ENCODE measurements at places on chromosomes 1 and 21.

DNA sequence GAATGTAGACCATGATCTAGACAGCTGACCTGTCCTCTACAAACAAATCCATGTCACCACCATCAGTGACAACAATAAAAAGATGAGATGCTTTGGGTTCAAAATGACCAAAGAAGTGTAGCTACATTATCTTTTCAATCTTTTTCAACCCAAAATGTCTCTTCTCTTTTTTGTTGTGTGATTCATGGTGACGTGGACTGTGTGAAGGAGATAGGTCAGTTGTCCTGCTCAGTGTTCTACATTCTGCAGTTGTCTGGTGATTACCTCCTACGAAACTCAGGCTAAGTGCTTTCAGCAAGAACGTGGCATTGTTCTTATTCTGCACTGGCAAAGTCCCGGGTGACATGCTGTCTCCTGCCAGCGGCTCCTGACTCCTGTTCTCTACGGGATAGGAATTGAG lies 73.1 kb downstream of the PRKAB2 start:
- DNase-seq, result no peak

- DNase-seq, result no peak
These were observed 12.0 kb downstream of the MEGF6 start for GRCh38 chr1:3599286-3599811.

- DNase-seq, result no peak
These were observed 356.4 kb upstream of the PLXNA2 start for GRCh38 chr1:208600456-208601190.

GRCh38 chr1:154351363-154352068 lies 26.2 kb downstream of the ATP8B2 start:
- DNase-seq, result no peak

DNA sequence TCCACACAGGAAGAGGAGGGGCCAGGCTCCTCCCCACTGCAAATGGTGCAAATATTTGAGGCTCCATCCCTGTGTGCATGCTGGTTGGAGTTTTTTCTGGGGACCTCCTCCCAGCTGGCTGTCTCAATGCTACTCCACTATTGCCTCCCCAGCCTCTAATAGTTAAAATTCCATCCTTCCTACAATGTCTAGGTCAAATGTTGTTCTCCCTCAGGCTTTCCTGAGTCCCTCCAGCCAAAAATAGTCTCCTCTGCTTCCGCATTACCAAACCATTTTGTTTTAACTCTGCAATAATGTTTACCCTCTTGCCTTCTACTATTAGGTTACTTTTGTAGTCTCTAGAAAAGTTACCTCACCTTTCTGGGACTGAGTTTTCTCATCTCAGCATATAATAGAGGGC lies 29.6 kb upstream of the FMO1 start:
- no peak for DNase-seq

DNA sequence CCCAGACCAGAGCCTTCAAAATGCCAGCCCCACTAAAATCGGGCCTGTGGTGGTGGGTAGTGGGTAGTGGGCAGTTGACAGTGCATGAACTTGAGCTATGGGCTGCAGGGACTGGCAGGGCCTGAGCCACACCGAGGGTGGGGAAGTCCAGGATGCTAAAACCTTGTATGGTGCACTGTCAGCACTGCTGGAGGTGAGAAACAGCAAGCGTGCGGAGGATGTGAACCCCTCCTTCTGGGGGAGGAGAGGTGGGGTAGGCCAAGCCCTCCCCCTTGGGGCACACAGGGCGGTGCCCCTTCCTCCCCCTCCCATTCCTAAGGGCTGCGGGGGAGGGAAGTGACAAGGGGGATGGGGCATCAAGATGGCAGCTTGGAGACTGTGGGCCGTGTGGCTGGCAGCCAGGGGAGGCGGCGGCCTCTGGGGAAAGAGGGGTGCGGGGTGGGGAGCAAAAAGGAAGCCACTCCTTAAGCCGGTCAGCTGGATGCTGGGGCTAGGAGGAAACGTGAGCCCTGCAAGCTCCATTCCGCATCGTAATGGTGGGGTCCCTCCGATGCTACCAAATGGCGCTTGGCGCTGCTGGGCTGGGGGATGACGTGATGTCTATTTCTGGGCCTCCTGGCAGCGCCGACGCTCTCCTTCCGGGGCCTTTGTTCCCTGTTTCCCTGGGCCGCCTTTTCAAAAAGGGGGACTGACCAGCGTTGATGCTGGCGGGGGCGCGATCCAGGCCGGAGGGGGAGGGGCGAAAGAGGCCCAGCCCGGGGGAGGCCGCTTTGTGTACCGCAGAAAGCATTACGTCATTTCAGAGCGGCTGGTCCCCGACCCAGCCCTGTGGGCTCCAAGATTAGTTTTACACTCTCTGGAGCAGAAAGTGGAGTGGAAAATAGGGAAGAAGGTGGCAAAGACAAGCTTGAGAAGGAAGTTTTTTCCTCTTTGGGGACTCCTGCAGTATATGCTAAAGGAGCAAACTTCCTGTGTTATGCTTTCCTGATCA lies 809 bp downstream of the SYT11 start:
- DNase-seq, result peak; percentile 71

- no peak for DNase-seq
These were observed 19.8 kb downstream of the LMO4 start for GRCh38 chr1:87348341-87349019.

DNA sequence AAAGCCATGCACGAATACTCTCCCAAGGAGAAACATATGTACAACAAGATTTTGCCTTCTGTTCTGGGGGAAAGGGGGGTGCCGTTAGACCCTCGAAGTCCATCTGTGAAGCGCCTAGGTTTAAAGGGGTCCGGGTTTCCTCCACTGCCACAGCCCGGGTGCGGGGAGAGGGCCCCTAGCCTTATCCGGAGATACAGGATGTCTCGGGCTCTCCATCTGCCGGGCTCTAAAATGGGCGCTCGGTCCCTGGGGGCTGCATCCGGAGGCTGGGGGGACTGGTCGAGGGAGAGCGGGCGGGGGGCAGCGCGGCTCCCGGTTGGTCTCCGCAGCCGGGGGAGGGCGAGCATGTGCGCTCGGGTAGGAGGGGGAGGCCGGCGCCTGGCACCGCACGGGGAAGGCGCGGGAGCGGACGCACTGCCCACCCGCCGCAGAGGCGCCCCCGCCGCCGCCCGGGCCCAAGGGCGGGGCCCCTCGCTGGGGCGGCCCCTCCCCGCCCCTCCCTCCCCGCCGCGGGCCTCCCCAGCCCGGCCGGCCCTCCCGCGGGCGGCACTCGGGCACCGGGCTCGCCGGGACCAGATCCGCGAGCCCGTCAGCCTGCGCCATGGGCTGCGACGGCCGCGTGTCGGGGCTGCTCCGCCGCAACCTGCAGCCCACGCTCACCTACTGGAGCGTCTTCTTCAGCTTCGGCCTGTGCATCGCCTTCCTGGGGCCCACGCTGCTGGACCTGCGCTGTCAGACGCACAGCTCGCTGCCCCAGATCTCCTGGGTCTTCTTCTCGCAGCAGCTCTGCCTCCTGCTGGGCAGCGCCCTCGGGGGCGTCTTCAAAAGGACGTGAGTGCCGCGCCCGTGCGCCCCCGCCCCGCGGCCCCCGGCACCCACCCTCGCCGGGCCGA lies 63.1 kb downstream of the ELK4 start:
- DNase-seq, result no peak

DNA sequence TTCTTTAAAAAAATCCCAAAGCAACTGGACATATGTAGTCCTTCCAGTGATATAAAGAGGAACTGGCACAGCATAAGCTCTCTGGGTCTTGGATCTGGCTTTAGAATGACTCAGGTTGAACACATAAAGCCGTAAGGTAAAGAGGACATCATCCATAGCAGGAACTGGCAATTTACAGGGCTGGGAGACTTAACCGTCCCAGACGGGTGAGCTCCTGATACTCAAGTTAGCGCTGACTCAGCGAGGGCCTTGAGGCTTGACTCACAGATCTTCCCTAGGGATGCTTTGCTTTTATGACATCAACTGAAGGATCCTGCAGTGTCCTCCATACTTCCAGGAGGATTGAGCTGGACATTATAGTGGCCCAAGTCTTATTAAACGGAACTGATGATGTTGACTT lies 154.1 kb downstream of the CLIC6 start:
- no peak for DNase-seq

- no peak for DNase-seq
These were observed 139.8 kb upstream of the SPATA6 start for GRCh38 chr1:48611841-48612240.

DNA sequence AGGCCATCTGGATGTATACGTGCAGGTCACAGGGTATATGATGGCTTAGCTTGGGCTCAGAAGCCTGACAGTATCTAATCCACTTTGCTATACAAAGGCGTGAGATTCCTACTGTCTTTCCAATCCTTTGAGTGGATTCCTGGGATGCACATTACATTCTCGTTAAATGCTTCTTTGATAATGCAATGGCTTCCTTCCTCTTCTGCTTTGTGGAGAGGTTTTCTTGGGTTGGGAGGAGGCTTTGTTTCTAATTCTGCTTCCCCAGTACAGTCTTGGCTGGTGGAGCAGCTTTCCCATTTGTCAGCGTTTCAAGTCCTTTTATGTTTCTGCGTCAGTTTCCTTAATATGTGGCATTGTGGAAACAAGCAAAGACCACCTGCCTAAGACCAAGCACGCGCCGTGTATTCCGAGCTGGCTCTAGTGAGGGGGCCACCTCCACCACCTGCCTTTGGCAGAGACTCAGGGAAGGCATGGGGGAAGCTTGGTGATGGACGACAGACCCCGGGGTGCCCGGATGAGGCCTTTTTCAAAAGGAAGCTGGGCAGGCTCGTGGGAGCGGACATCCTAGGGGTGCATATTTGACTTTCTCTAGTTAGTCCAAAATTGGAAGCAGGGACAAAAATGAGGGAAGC lies 72.7 kb downstream of the WDR4 start:
- no peak for DNase-seq

DNA sequence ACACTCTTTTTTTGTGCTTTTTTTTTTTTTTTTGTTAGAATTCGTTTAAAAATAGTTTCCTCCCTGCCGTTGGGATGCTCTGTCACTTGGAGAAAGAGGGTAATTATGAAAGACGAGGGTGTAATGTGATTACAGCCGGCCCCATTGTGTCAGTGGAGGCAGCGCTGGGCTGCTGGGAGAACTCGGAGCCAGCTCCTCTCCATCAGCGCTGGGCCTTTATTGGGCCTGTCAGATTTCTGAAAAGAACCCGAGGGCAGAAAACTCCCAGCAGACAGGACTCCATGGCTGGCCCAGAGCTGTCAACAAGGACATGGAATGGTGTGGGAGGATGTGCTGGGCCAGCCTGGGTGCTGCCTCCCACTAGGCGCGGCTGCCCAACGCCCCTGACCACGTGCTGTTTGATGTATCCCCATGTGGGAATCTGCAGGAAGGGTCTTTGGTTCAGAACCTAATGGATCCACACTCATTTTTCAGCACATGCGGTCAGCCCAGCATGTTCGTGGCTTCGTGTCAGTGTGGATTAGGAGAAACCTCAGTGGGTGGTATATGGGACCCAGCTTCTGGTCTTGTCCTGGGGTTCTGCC lies 222.6 kb upstream of the KIAA0040 start:
- DNase-seq, result no peak

- no peak for DNase-seq
These were observed 29.7 kb upstream of the ZBTB18 start for GRCh38 chr1:244021427-244021826.

DNA sequence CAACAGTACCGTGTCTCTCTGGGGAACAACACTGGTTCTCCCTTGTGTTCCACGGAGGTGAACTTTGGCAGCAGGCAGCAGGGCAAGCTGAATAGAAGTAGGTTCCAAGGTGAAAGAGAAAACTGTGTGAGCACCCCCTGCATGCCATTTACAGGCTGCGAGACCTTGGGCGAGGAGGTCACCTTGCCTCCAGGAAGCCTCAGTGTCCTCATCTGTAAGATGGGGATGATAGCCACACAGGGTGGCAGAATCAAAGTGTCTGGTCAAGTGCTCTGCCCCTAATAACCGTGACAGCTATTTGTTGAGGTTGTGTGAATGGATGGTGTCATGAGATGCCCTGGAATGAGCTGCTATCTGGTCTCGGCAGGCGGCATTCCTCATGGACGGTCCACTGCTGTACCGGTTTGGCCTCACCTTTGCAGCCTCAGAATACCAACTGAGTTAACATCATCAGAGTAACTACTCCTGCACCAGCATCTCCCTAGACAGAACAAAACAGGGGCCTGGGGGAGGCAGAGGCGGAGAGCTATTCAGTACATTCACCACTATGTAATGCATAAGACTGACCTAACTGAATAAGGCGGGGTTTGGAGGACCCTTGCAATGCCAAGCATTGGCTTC lies 7.4 kb upstream of the KLHDC7A start:
- no peak for DNase-seq

GRCh38 chr1:47758341-47759250 lies 238.6 kb downstream of the TRABD2B start:
- no peak for DNase-seq

DNA sequence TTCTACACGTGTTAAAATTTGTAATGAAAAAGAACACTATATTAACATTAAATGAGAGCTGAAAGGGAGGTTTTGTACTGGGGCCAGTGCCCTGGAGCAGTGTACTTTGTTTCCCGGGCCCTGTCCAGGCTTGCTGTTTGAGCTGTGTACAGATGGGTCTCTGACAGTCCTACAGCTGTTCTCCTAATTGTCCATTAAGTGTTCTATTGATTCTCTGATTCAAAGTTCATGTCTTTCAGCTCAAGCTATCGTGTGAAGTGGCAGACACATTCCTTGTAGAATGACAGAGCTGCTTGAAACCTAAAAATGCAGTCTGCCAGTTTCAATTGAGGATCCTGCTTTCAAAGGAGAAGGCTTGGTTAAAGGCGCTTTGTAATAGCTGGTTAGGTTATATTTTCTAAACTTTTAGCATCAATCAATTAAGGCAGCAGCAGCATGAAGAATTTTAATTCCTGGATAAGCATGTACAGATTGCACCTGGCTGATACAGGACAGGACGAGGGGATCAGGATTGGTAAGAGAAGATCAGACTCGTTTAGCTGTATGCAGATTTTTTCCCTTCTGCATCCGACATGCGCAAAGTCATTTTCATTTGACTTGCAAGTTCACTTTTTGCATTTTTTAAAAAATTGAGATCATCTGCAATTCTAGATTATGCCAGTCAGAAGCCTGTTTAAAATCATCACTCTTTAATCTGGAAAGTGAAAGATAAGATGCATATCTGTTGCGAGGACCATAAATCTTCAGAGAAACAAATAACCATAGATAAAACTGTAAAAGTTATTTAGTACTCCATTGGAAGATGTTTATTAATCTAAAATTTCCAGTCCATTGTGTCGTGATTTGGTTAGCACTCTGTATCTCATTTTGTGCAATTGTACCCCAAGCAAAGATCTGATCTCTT lies 98.5 kb downstream of the ATG4C start:
- no peak for DNase-seq

All from cerebellar nuclear complex (tissue), 1 donor.